Activated CD4-positive, alpha-beta T cell treated with anti-CD3 and anti-CD28 coated beads for 1 hour (primary cell): ENCODE measurements at places on chromosomes 16 and 17.

GRCh38 chr17:29514792-29515191 is 52.0 kb downstream of the ABHD15 start:
- no peak for DNase-seq

GRCh38 chr16:88686062-88686438 is 257 bp downstream of the SNAI3 start:
- DNase-seq = no peak

GRCh38 chr17:34798581-34798980 is 162.7 kb downstream of the CCT6B start:
- DNase-seq = no peak

DNA sequence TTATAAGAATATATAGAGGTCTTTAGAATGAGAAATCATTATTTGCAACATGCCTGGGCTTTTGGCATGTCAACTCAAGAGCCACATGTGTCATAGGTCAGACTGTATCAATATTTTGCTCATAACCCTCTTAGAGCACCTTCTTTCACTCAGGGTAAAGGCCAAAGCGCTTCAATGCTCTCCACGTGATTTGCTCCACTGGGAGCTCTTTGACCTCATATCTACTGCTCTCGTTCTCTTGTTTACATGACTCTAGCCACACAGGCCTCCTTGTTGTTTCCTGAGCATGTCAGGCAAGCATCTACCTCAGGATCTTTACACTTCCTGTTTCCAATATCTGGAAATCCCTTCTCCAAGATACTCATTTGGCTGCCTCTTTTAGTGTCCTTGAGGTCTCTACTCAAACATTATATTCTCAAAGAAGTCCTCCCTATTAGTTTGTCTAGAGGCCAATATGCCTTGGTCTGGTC is 148.4 kb downstream of the TOX3 start:
- no peak for DNase-seq

DNA sequence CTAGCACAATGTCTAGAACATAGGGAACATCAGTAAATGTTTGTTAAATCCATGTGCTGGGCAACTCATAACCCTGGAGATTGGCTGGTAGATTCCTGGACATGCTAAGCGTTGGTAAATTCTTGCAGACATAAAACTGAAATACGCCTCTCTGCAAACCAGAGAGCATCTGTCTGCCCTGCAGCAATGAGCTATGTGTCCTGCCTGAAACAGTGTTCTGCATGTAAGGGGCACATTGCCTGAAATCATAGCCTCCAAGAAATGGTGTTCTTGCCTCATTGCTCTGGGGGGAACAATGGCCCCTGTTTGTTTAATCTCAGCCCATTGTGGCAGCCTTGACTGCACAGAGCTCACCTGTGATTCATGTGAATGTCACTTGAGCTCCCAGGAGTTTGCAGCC is 113.5 kb upstream of the CCL2 start:
- DNase-seq = no peak
